ENCODE measurements at places on chromosomes 5 and 9. TPM values are rescaled to one million over a fixed set of nuclear protein-coding genes. Genes with fewer than 3 reads are reported as not detected.

DNA sequence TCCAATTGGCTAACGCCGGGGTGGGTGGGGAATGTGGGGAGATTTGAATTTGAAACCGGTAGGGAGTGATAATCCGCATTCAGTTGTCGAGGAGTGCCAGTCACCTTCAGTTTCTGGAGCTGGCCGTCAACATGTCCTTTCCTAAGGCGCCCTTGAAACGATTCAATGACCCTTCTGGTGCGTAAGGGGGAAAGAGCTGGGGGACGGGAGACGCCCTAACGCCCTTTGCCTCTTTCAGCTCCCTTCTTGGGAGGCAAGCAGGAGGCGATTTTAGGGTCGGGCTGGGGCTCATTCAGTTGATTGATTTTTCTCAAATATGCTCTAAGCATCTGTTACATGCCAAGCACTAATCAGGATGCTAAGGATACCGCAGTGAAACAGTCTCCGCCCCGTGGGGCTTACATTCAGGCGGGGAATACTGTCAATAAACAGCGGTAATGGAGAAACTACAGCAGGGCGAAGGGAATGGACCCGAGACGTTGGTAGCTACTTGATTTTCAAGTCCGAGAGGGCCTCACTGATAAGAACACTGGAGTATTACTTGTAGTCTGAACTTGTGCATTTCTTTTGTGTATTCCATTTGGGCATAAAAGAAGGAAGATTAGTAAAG lies at the start of gene HMMR:
Gene HMMR (plus strand): TSS at position 71 of the 610 bp plus-strand sequence. CDS start 61 bp downstream, at position 132.
- DNase-seq = no peak

The PCDHGB2 gene
- polyA plus RNA-seq = 5.2 TPM

DNA sequence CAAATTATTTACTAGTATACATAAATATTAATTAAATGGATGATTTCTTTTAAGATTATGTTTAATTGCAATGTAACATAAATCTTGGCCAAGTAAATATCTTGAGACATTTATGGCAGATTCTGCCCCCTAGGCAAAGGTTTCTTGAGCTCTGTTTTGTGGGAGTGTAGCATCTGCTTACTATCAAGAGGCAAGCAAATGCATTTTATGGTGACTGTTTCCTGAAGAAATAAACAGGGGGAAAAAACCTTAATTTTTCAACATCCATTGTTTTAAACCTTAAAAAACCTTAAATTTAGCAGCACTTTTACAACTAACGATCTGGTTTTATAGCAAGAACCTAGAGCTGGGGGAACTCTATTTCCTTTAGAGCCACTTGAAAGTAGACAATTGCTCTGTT lies 25.7 kb upstream of the FREM1 start:
- DNase-seq = no peak

DNA sequence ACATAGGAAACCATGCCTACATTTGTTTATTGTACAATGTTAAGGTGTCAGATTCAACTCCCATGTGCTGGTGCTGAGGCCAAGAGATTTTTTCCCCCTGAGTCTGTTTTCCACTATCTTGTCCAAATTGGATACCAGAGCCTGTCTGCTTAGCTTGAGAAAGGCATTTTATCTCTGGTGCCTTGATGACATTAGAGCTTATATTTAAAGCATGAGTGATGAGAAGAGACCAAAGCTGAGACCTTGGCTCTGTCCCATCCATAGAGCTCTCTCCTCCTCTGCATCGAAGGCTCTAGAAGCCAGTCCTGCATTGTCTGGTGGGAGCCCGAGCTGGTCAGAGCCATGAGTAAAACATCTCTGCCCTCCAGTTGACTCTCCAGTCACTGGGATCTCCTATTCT lies 10.4 kb upstream of the PPP2CA start:
- DNase-seq = no peak

The TMEM245 gene
- 17.0 TPM for polyA plus RNA-seq

DNA sequence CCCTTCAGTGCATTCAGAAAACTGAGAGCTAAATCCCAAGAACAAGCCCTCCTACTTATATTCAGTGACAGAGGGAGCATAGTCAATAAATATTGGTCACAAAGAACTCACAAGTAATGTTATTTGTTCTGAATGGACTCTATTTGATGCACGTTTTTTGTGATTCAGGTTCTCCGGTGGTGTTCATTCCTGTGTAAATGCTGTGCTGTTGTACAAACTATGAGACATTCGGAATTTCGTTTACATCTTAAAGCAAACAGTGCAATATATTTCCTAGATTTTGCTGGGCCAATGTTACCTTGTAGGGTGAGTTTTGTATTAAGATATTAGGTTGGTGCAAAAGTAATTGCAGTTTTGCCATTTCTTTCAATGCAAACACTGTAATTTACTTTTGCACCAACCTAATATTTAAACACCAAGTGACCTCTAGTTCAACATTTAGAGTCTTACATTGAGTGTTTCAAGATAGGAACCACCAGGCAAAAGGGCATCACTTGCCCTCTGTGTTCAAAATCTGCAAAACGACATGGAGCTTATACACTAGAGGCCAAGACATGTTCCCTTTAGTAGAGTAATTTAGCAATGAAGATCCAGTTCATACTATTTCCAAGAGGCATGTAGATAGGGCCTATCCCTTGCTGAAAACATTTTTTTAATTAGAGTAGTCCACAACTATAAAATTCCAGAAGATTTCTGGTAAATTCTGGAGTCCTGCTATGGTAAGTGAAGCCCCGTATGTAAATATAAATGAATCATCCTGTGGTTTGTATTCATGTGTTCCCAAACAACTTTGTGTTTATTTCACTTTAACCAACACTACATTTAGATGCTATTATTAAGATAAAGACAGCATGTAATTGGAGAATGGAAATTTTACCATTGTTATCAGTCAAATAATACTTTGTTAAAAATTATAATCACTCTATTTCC lies 444.0 kb upstream of the PTGER4 start:
- no peak for DNase-seq

- no peak for DNase-seq
Observed at GRCh38 chr5:151628112-151628823, 37.1 kb upstream of the FAT2 start.

DNA sequence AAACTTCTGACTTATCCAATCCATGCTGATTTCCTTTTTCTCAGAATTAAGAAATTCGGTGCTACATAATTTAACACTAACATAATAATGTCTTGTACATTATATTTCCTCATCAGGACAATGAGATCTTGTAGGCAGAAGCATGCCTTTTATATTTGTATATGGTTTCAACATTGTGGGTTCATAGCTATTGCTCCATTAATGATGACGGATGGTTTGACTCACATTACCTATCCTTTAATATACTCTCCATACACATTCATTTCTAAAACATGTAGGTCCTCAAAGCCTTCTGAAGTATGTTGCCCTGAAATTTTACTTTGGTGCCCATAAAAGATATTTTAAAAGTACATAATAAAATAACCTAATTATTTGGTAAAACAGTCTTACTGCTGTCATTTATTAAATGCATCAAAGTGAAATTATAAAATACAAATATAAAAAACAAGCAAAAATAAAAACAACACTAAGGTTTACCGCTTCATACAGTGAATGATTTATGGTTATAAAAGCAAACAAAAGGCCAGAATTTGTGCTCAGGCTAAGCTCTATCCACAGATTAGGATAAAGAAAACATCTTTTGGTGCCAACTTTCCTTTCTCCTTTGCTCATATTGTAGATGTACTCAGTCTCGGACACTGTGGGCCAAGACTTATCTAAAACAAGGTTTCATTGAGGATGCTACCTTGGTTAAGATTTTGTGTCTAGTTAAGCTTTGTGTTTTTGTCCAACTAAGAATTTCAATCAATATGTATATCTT lies 61.2 kb upstream of the GCNT4 start:
- DNase-seq = no peak

The UBTD2 gene
- polyA plus RNA-seq = 7.8 TPM

DNA sequence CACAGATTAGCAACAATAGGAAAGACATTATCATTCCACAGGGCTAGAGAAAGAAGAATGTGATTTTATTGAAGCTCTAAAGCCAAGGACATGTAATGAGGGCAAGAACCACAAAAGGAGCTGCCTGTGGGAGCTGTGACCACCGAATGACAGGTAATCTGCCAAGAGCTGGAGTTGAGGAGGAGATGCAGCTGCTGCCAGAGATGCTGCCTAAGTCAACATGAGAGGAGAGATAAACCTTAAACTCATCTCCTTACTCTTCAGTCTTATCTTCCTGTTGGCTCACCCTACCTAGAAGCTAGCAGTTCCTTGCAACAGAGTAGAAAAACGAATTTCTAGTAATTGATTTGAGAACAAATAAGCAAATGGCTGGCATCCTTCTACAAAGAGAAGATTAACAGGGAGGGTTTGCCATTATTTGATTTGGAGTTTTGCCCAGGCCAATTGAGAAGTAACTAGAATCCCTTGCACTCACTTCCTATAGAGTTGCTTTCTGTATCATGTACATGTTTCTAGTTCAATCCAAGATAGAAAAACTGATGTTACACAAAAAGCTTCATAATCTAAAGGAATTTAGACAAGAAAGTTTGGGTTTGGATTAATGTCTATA lies 539.2 kb downstream of the TLE1 start:
- no peak for DNase-seq

DNA sequence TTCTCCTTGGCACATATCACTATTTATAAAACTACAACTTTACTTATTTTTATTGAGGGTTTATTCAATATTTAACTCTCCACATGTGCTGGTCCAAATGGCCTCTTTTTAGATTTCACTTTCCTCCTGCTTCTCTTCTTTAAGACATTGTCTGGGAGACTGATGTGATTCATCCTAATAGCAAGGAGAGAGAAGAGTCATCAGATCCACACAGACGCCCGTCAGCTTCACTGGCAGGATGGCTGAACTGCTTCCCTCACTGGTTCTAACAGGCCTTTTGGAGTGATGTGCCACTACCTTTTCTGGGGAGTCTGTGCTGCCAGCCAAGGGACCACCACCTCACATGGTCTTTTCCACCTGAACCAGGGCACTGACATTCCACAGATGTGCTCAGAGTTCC lies 16.5 kb upstream of the ROR2 start:
- DNase-seq = no peak

The ARL14EPL gene
- polyA plus RNA-seq = not detected

The SPATA31E1 gene
- polyA plus RNA-seq = not detected

DNA sequence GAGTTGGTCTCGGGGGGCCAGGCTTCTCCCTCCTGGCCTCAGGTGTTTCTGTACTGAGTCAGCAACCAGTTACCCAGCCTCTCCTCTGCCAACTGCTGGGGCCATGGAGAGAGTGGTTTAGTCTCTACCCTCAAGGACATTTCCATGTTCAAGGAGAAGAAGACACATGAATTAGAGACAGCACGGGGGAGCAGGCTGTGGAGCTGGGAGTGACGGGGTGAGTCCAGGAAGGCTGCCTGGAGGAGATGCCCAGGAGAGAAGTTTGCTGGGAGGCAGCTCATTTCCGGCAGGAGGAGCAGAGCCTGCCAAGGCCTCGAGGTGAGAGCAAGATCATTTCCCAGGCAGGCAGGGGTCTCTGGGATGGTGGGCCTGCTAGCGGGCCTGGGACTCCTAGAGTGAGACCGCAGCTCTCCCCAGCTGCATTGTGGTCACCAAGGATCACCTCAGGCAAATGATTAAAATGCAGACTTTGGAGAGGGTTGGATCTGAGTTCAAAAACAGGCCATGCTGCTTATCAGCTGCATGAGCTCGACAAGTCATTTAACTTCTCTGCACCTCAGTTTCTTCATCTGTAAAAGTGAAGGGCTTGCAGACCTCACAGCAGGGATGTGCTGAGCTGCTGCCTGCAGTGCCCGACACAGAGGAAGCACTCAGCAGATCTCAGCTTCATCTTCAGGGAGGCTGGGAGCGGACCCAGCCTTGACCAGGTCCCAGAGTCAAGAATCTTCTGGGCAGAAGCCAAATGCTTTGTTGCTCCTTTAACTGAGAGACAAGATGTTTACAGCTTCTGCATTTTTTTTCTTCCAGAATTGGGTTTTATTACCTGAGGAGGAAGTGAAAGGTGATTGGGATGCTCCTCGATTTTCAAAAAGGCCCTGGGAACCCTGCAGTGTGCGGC lies 35.2 kb downstream of the NEK6 start:
- no peak for DNase-seq

- no peak for DNase-seq
Observed at GRCh38 chr9:128321879-128322403, 306 bp downstream of the TRUB2 start.

- DNase-seq = no peak
Observed at GRCh38 chr9:116750510-116750909, 63.4 kb downstream of the TRIM32 start.

DNA sequence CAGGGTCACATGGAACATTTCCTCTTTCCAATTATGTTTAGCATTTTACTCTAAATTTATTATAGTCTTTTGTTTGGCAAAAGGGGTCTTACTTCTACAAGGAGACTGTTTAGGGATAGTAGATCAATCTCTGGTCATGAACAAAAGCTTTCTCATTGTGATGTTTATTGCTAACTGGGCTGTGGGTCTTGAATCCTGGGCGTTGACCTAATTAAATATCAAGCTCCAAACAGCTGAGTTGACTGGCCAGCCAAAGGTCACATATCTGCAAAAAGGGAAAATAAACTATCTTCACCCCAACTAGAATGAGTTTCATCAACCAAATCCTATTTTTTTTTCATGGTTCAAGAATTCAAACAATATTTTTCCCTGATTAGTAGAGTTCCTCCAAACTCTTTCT lies 245.4 kb upstream of the TUT7 start:
- DNase-seq = no peak

DNA sequence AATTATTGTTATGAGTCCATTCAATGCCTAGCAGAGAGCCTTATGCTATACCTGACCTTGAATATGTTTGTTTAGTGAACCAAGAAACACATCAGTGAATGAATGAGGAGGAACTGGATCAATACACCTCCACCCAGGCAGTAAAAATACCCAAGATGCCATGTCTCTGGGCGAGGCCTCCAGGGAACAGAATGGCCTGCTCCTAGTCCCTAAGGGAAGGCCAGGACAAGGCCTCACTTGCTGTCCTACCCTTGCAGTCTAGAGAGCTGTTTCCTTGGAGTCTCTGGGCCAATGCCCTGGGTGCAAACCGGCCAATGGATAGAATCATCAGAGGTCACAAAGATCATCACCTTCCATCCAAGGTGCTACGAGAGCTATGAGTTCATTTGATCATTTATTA lies 26.1 kb downstream of the TNIP1 start:
- no peak for DNase-seq

Measured in heart right ventricle (tissue), 16 donors.